Smooth muscle cell of trachea (primary cell): ENCODE measurements at places on chromosomes 7 and 10. TPM values are rescaled to one million over a fixed set of nuclear protein-coding genes. Genes with fewer than 3 reads are reported as not detected.

KNDC1 gene
- 0.73 and 2.3 TPM in 2 replicates for total RNA-seq

ATP6V0A4 gene
- total RNA-seq = not detected in 2 replicates

NME8 gene
- total RNA-seq = not detected in 2 replicates

SNX10 gene
- total RNA-seq = 0.15 and 0.17 TPM in 2 replicates

CALHM3 gene
- total RNA-seq = 0.15 TPM in 1 of 2 replicates, not detected in the other

TAC1 gene
- total RNA-seq = not detected in 2 replicates

COL13A1 gene
- total RNA-seq = 17.2 and 21.5 TPM in 2 replicates

SEC61G gene
- 143 and 736 TPM in 2 replicates for total RNA-seq

PCLO gene
- under 0.01 and 0.33 TPM in 2 replicates for total RNA-seq
